EH (cell line): ENCODE measurements at places on chromosomes 4 and X.

DNA sequence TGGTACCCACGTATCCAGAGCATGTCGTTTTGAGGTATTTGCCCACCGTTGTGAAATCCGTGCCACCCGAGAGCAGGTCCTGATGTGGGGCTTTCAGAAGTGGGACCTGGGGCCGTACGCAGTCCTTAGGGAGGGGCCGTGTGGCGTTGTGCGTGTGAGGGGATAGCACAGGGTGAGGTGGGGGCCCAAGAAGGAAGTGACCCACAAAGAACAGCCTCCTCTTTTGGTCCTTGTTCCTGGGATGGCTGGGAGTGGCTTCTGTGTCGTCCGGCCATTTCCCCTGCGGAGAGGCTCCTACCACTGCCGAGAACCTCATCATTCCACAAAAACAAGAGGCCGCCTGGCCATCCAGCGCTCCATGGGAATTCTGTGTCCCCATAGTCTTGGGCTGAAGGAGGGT, 17.0 kb upstream of the MSANTD1 start:
- no peak for DNase-seq

DNA sequence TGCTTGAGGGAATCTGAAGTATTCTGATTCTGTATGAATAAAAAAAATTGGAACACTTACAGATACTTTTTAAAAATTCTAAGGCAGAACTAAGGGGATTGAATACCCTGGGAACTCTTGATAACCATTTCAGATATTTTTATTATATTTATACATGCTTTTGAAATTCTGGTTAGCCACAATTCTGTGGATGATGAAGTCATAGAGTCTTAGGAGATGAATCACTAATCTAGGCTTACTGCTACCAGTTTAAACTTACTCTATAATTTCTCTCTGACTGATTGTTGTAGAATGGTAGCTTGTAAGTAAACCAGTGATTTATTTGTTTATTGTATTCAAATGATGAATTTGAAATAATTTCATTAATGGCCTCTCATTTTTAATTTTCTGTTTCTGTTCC, 11.4 kb upstream of the SLAIN2 start:
- peak; percentile 91 for DNase-seq

DNA sequence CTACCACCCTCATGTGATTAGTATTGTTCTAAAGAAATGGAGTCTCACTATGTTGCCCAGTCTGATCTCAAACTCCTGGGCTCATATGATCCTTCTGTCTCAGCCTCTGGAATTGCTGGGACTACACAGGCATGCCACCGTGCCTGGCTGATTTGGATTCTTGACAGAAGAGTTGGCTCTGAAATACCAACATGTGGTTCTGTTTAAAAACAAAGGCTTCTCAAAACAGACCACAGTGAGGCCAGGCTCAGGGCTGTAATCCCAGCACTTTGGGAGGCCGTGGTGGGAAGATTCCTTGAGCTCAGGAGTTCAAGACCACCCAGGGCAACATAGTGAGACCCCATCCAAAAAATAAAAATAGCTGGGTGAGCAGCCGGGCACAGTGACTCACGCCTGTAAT, 126.7 kb downstream of the DHRSX start:
- DNase-seq, result peak; percentile 86

DNA sequence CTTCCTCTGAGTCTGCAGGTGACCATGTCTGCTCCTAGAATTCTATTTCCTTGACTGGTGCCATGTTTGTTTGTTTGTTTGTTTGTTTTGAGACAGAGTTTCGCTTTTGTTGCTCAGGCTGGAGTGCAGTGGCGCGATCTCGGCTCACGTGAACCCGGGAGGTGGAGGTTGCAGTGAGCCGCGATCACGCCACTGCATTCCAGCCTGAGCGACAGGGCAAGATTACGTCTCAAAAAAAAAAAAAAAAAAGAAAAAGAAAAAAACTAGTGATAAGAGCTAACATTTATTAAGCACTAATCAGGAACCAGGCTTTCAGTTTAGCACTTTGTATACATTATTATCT, 7.2 kb downstream of the SAT1 start:
- DNase-seq, result no peak

DNA sequence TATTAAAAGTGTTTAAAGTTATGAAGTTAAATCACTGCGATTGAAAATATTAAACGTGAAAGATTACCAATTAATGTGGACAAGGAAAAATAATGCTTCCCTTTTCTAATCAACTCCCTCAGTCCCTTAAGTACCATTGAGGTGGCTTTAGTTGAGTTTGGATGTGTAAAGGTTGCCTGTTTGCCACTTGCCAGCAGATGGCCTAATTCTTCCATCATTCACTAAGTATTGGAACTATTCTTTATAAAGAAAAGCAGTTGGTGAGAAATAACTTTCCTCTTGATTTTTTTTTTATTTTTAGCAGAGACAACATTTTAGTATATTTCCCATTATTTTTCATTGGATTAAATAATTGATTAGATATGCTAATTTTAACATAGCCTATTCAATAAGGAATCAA, 295.9 kb upstream of the TACR3 start:
- DNase-seq, result no peak

GRCh38 chr4:184715526-184715925, 18.4 kb downstream of the CENPU start:
- peak; percentile 20 for DNase-seq

- peak; percentile 26 for DNase-seq
These were observed 26.2 kb upstream of the FREM3 start for GRCh38 chr4:143726714-143727113.

DNA sequence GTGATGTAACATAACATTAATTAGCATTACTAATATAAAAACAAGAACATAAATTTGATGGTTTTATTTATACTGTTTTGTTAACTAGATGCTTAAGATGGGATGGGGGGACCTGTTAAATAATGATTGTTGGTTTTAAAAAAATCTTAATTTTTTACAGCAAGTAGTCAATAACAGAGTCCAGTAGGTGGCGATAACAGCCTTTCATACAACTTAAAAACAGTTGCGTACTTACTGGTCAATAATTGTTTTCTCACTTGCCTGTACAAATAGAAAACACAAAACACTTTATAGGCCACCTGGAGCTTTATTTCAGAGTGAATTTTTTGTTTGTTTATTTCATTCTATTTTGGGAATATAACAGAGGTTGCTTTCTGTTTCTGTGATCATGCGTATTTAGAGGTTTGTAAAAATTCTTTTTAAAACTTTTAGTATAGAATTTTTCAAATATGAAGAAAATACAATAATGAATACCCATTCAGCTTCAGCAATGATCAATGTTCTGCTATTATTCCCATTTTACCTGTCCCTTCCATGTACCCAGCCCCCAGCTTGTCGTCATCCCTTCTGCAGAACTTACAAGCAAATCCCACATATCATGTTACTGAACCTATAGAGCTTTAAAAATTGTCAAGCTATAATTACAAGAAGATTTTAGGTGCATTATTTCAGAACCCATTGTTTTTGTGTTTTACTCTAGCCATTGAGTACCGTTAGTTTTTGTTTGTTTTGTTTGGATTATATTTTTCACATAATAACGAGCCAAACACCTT, 97.1 kb downstream of the MRPL1 start:
- peak; percentile 54 for DNase-seq

DNA sequence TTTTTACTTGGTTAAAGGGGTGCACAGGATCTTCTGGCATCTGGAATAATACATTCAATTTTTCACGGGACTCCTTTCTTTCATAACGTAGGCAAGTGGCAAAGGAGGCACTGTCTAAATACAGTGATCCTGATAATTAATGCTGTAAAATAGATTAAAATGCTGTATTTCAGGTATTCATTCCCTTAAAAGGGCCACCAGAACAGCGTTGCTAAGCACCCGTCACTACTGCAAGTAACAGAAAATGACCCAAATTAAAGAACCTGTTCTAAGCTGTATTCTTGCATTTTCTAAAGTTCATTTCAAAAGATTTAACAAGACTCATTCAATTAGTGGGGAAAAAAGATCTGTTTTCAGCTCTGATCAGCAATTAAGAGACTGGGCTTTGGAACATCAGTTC, 208.2 kb downstream of the TENM3 start:
- DNase-seq, result no peak

- peak; percentile 42 for DNase-seq
These were observed 48.0 kb downstream of the RASL11B start for GRCh38 chr4:52910115-52910514.
